ENCODE measurements at places on chromosomes 2 and 18.

DNA sequence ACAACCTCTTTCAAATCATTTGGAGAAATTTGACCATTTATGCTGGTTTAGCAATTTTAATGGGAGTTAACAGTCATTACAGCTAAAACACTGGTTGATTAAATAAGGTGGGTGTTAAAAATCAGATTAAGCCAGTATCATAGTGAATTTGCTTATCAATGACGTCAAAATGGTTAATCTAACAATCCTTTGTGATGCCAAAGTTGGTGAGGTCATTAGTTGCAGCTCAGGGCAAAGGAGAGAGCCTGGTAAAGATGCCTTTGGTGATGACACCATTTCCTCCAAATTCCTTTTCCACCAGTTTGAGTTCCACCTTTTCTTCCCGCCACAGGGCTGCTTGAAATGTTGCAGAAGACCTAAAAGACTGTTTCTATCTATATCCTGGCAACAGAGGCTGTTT lies 757.1 kb upstream of the PIK3C3 start:
- no peak for DNase-seq

DNA sequence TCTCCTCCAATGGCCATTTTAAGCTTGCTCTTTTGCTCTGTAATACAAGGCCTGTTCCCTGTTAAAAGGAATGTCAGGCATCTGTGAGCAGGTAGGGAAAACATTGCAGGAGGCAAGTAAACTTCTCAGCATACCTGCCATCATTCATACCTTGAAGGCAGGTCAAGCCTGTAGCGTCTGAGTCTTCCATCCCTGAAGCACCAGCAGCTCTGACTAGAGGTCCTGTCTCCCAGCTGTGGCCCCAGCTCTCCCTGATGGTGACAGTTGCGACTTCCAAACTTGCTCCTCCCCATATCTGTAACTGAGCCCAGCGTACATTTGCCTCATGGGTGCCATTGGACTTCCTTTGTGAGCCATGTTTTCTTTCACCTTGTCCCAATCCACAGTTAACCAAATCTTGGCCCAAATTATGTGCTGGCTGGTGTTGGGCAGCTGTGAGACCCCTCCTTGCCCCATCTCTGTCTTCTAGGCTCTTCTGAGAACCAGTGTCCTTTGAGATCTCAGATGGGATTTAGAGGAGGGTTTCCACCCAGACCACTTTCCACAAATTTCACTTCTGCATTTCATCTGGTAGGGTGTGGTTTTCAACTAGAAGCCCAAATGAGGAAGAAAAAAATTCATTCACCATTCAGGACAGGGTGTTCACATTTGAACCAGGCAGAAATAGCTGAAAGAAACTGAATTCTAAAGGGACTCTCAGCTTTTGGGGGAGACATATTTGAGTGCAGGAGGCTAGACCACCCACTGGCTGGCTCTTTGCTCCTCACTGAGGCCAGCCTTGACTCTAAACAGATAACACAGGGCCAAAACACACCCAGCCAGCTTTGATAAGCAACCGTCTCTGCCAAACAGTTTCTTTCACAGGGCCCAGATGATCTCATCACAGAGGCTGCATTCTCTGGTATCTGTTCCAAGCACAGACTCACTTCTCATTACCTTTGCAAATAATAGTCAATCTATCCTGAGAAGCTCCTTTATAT lies 66.4 kb upstream of the MSH2 start:
- no peak for DNase-seq

DNA sequence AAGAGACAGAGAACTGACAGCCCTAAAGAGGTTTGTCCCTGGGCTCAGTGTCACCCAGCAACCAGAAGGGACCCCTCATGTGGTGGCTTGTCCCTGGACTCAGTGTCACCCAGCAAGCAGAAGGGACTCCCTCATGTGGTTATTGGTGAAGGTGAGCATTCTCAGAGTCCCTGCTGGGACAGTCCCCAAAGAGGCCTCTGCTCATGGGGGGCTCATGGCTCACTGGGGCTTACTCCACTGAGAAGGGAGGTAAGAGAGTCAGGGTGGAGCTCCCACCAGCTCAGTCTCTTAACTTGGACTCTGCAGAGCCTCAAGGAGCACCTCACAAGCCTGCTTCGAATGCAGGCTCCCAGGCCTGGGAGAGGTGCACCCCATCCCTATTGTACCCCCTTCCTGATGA lies 145.2 kb upstream of the COPS8 start:
- DNase-seq, result no peak

DNA sequence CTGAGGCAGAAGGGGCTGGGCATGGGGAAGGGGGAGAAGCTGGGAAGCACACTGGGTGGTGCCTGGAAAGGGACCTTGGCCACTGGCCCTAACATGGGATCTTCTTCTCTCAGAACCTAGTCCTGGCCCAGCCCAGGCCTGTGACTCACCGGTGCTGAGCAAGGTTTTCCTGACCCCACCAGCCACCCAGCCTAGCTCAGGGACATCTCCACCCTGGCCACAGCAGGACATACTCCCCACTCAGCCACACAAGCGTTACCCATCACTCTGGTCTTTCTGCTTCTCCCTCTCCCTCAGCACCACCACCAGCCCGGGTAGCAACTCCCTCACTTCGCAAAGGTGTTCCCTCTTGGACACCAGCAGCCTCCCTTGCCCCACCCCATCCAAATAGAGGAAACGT lies 22.8 kb downstream of the TNS1 start:
- no peak for DNase-seq

- DNase-seq, result no peak
These were observed 174.6 kb upstream of the ALPP start for GRCh38 chr2:232203936-232204335.

DNA sequence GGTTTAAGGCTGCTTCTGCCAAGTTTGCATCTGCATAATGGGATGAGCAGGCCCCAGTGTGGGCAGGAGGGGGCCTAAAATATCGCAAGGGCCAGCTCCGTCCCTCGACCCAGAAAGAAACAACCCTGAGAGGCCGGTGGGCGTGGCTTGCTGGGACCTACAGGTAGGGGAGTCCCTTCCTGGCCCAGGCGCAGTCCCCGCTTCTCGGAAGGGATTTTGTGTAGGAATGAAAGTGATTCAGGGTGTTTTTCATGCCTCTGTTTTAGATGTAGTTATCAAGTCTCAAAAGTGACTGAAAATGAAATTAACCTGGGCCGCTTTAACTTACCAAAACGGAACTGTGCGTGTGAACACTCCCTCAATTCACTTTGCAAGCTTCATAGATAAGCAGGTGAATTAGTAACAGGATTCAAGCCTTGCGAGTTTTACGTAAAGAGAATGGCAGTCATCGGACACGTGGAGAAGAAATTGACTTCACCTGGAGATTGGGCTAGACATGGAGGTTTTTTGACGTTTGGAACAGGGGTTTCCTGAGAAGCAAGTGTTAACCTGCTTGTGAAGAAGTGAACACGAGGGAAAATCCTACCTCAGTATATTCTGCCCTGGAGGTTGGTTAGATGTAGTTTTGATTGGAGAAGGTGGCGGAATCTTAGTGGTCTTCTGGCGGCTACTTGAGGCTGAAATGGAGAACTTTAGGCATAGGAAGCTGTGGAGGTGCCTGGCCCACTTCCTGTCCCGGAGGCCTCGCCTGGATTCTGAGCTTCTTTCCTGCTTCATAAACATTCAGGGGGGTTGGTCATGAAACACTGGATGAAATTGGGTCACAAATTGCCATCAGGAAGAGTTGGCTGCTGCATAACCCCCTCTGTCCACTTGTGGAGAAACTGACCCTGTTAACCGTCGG lies 1.7 kb downstream of the NCK2 start:
- DNase-seq, result peak; percentile 23

GRCh38 chr2:135728064-135728743 lies 13.5 kb upstream of the UBXN4 start:
- no peak for DNase-seq

- peak; percentile 72 for DNase-seq
These were observed 1.5 kb downstream of the KLF7 start for GRCh38 chr2:207164006-207164831.

DNA sequence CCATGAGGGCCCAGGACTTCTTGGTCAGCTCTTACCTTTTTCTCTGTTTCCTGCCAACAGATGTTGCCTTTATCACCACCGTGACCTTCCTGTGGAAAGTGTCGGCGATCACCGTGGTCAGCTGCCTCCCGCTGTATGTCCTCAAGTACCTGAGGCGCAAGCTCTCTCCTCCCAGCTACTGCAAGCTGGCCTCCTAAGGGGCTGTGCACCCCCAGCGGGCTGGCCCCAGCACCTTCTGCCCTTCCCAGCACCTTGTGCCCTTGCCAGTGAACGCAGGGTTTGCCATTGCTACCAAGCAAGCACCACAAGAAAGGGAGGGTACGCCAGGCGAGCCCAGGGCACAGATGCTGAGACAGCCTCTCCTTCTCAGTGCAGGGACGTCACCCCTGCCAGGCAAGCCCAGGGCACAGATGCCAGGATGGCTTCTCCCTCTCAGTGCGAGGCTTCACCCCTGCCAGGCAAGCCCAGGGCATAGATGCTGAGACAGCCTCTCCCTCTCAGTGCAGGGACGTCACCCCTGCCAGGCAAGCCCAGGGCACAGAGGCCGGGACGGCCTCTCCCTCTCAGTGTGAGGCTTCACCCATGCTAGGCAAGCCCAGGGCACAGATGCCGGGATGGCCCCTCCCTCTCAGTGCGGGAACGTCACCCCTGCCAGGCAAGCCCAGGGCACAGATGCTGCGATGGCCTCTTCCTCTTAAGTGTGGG lies 18.4 kb upstream of the NFATC1 start:
- no peak for DNase-seq

- DNase-seq, result no peak
These were observed 62.3 kb upstream of the NCK2 start for GRCh38 chr2:105682401-105682800.

GRCh38 chr2:105287692-105288091 lies 41.8 kb downstream of the TGFBRAP1 start:
- DNase-seq, result peak; percentile 48

DNA sequence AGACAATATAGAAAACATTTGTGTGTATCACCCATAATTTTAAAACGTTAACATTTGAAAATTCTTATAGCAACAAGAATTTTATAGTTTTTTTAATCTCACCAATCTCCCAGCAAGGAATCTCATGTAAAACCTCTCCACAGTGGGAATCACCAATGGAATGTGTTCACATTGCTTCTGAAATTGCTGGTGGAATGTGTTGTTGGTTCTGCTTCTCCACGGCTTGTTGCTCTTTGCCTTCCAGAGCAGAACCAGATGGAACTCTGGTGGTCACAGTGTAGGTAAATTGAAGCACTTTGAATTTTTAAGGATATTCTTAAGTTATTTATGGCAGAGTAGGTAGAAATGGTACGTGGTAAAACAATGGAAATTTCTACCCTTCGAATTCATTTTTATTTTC lies 35.1 kb downstream of the DCAF17 start:
- no peak for DNase-seq

- DNase-seq, result peak; percentile 54
These were observed 498 bp downstream of the TGOLN2 start for GRCh38 chr2:85327160-85327821.

- peak; percentile 74 for DNase-seq
These were observed 85.0 kb upstream of the PPP1CB start for GRCh38 chr2:28666496-28667184.

DNA sequence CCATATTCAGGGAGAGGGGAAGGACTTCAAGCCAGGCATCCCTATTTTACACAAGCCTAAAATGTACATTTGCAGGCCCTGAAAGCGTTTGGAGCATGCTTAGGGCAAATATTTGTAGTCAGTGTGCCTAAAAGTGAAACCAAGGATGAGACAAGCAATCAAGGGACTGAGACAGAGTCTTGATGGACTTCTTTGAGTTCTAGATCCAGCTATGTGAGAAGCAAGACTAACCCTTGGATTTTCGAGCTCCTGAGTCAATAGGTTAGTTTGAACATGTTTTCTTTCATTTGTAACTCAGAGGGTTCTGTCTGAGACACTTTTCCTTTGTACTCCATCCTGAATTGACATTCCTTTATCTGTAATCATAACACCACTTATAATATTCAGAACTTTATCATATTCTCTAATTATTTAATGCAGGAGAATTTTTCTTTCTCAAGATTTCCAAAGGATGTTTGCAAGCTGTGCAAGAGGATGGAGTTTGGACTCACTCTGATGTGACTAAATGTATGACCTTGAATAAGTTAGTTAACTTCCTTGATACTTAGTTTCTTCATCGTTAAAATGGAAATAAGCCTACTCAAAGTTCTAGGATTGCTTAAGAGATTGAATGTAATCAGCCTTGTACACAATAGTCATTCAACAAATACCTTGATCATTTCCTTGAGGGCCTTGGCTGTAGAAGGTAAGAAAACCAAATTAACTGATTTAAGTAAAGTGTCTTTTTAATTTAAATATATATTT lies 1237.8 kb upstream of the ZEB2 start:
- no peak for DNase-seq

- DNase-seq, result no peak
These were observed 188.7 kb downstream of the FTCDNL1 start for GRCh38 chr2:199662255-199662654.

- DNase-seq, result no peak
These were observed 313.7 kb downstream of the ZNF521 start for GRCh38 chr18:25038261-25038660.

DNA sequence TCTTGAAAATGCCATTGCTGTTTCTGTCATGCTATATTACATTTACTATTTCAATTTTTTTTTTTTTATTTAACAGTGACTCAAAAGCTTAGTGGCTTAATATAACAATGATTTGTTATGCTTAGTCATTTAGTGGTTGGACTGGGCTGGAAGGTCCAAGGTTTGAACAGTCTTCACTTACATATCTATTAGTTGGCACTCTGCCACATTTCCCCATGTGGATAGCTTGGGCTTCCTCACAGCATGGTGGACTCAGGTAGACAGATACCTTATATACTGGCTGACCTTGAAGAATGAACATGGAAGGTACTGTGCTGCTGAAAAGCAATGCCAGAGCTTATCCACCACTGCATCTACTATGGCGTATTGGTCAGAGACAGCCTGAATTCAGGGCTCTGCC lies 909.5 kb upstream of the SOX11 start:
- no peak for DNase-seq

GRCh38 chr2:216717491-216717901 lies 22.1 kb upstream of the IGFBP5 start:
- no peak for DNase-seq

DNA sequence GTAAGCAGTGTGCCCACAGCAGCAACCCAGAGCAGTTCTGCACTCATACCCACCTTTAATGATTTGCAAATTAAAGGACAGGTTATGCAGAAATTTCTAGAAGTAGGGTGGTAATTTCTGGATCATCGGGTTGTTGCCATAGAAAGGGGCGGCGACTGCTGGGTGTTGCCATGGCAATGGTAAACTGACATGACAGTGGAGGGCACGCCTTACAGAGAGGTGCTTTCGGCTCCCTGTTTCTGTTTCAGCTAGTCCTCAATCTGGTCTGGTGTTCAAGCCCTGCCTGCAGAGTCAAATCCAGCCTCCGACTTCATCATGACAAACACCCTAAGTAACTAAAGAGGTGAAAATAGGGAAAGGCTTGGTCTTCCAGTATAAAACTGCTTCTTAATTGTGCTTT lies 667.7 kb downstream of the SOCS6 start:
- no peak for DNase-seq

DNA sequence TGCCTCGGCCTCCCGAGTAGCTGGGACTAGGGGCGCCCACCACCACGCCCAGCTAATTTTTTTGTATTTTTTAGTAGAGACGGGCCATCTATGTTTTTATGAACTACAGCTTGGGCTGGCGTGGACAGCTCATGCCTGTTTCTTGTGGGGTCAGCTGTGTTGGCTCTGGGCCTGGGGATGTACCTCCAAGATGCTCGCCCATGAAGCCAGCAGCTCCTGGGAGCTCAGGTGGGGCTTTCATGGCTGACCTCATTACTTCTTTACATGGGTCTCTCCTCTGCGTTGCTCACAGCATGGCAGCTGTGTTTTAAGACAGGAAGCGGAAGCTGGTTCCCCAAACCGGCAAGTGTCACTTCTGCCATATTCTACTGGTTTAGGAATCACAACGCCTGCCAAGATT lies 203.1 kb downstream of the SOX11 start:
- DNase-seq, result no peak

- no peak for DNase-seq
These were observed 801.3 kb upstream of the ID2 start for GRCh38 chr2:7880566-7880965.

Measured in cardiac fibroblast (primary cell).